Subcutaneous adipose tissue (tissue), 4 donors: ENCODE measurements at places on chromosomes 1 and 21. TPM values are rescaled to one million over a fixed set of nuclear protein-coding genes. Genes with fewer than 3 reads are reported as not detected.

The RIPK4 gene
- total RNA-seq, result not detected

The OR2L13 gene
- total RNA-seq, result not detected

The TMCO2 gene
- not detected for total RNA-seq

The ZNF644 gene
- 59.9 TPM for total RNA-seq
